ENCODE measurements at places on chromosomes 2 and 18.

- no peak for DNase-seq
Observed at GRCh38 chr2:15990151-15991101, 50.1 kb downstream of the MYCN start.

DNA sequence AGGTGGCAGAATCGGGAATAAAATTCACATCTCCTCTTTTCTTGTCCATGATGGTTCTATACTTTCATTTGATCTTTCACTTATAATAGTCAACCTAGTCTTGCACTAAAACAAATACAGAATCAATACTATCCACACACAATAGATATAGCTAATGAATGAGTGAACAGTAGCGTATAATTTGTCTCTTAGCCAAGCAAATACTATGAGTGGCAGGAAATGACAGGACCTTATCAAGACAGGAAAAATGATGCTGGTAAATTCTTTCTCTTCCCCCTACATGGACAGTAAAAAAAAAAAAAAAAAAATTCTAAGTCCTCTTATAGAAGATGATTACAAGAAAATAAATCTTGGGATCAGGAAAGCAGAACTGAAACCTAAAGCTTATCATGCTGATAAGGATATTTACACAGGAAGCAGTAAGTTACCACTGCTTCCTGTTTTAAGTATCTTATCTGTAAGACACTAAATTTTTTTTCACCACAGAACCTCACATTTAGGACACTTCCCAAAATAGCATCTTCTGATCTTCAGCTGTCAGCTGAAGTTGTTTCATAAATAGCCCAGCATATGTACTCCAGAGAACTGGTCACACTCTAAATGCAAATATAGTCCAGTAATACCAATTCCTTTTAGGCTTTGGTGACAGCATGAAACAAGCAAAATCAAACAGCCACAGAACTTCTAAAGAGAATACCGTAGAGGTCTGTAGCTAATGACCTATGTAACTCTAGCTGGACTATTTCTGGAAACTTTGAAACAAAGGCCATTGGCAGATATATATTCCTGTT is 27.0 kb downstream of the IRS1 start:
- no peak for DNase-seq

GRCh38 chr18:61829108-61829507 is 63.7 kb downstream of the RNF152 start:
- DNase-seq, result no peak

DNA sequence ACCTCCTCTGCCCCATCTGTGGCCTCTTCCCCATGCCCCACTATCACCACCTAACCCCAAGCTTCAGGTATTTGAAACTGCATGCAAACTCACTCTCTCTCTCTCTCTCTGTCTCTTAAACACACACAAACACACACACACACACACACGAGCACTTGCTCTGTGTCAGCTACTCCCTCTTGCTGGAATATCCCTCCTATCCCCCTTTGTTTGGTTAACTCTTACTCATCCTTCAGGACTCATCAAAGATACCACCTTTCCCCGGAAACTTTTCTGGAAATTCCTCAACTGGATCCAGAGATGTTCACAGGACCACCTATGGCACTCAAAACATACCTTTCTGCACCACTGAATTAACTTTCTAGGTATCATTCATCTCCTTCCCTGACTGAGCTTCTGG is 222.8 kb upstream of the TMEM200C start:
- DNase-seq, result no peak

GRCh38 chr2:221529943-221530652 is 42.0 kb downstream of the EPHA4 start:
- no peak for DNase-seq

DNA sequence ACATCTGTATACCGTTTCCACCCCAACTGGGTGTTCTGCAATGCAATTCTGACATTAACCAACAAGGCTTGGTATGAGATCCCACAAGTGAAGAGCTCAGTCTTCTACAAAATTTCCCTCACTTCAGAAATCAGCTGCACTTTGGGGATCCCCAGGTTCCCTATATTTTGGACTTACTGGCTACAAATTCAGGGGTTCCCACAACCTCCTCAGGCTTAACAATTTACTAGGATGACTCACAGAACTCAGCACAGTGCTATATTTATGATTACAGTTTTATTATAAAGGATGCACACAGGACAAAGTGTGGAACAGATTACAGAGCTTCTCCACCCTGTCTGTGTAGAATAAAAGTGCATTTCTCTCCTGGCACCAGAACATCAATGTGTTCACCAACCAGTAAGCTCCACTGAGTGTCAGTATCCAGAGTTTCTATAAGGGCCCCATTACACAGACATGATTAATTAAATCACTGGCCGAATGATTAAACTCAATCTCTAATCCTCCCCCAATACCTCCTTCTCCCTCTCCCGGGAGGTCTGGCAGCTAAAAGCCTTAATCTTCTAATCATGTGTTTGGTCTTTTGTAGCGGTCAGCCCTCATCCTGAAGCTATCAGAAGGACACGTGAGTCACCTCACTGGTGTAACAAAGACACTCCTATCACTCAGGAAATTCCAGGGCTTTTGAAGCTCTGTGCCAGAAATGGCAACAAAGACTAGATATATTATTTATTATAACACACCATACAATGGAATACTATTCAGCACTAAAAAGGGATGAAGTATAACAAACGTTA is 84.6 kb downstream of the SLC66A3 start:
- DNase-seq, result no peak

- DNase-seq, result no peak
Observed at GRCh38 chr18:8945514-8945913, 157.0 kb upstream of the NDUFV2 start.

DNA sequence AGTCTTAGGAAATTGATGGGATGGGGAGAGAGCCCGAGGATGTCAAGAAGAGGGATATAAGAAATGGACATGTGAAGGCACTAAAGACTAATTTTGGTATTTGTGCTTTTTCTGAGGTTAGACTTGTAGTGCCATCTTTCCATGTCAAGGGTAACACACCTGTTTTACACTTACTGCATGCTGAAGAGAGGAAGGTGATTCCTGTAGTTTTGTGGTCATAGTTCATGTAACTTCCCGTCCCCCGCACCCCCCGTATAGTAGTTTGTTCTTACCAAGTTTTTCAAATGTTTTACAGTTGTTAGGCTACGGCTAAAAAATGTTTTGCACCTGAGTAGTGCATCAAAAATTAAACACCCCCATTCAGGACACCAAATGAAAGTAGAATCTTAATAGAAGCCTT is 73.8 kb downstream of the CLIP4 start:
- no peak for DNase-seq

GRCh38 chr2:12273111-12273510 is 443.6 kb upstream of the TRIB2 start:
- DNase-seq, result no peak

GRCh38 chr2:159209341-159210306 is 76.9 kb downstream of the WDSUB1 start:
- DNase-seq, result peak; percentile 47

GRCh38 chr2:68799140-68800026 is 64.8 kb downstream of the ARHGAP25 start:
- no peak for DNase-seq

GRCh38 chr18:944440-944839 is 39.8 kb downstream of the ADCYAP1 start:
- DNase-seq, result no peak

DNA sequence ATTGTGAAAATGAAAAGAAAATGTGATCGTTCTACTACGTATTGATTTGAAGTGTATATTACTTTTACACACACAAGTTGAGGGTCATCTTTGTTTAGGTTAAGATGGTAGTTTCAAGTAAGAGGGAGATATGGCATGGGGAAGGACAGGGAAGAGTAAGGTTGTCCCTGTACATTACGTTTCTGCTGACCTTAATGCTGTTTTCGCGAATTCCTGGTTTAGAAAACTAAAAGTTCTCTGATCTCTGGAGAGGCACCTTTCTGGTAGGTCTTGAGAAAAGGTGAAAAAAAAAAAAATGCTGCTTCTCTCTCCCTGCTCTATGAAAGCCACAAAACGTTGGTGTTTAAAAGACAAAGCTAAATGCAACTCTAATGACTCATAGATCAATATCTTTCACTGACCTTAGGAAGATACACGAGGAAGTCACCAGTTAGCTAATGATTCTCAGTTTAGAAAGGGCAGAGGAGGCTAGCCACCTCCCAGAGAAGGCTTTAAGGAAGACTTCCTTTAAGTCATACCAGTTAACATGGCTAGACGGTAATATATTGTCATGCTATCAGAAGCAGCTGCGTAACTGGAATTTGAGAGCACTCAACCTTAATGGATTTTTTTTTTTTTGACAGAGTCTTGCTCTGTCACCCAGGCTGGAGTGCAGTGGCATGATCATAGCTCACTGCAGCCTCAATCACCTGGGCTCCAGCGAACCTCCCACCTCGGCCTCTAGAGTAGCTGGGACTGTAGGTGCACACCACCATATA is 13.2 kb downstream of the TXNDC2 start:
- DNase-seq, result no peak
